Urothelium cell line (cell line): ENCODE measurements at places on chromosomes 16 and 17.

- DNase-seq = no peak
Measured at GRCh38 chr17:74337834-74338500, 11.9 kb downstream of the KIF19 start.

DNA sequence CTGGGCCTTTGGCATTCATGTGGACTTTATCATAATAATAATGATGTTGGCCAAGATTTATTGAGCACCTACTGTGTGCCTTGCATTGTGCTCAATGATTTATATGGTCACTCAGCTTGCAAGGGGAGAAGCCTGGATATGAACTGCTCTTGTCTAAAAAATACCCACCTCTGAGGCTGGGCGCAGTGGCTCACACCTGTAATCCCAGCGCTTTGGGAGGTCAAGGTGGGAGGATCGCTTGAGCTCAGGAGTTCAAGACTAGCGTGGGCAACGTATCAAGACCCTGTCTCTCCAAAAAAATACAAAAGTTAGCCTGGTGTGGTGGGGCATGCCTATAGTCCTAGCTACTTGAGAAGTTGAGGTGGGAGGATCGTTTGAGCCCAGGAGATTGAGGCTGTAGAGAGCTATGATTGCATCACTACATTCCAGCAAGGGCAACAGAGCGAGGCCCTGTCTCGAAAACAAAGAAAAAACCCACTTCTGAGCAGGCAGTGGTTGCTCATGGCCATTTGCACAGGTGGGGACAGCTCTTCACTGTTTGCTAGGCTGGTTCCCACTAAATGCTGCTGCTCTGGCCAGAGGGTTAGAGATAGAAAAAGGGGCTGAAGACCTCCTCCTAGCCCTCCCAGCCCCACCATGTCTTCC lies 4.3 kb upstream of the ADGRG1 start:
- no peak for DNase-seq

DNA sequence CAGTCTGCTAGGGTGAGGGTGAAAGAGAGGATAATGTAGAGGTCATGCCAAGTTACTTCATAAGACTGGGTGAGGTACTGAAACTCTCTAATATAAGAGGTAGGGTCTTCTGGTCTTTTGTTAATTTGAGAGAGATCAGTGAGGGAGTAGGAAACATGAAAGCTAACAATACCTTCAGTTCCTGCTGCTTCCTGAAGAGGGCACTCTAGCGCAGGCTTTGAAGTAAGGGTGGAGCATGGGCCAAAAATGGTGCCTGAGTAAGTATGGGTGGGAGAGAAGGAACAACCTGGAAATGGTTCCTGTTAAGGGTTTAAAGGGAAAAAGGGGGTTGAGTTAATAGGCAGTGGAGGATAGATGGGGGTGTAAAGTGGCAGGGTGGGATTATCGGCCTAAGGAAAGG lies 2449.5 kb downstream of the TP53TG3F start:
- no peak for DNase-seq

GRCh38 chr17:56867948-56868376 lies 34.0 kb downstream of the DGKE start:
- DNase-seq = no peak

DNA sequence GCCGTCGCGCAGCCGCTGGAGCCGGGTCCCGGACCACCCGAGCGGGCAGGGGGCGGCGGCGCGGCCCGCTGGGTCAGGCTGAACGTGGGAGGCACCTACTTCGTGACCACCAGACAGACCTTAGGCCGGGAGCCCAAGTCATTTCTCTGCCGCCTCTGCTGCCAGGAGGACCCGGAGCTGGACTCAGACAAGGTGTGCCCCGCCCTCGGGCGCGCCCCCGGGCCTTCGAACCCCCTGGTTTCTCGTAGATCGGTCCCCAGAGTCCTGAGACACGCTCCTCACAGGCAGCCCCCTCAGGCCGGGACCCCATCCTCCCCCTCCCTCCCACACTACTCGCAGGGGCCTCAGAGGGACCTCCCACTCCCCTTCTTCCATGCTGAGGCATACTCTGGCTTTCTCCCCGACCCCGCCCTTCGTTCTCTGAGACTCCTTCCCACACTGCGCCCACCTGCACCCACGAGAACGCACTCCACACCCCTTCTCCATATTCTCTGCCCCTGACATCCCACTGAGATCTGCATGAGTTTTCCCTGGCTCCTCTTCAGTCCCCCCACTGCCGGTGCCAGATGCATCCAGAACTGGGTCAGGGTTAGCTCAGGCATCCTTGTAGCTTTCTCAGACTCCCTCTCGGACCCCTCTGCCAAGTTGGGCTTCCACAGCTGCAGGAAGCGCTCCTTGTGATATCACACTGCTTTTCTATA lies 523 bp downstream of the KCTD2 start:
- DNase-seq = peak; percentile 38

GRCh38 chr17:57834146-57834741 lies 15.6 kb downstream of the MRPS23 start:
- DNase-seq = no peak

DNA sequence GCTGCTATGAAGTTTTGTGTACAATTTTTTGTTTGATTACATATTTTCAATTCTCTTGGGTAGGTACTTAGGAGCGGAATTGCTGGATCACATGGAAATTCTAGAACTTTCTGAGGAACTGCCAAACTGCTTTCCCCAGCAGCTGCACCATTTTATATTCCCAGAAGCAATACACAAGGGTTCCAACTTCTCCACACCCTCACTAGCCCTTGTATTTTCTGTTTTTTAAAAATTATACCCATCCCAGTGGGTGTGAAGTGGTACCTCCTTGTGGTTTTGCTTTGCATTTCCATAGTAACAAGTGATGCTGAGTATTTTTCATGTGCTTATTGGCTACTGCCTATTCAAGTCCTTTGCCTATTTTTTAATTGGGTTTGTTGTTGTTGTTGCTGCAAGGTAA lies 20.9 kb downstream of the NACA2 start:
- DNase-seq = no peak

DNA sequence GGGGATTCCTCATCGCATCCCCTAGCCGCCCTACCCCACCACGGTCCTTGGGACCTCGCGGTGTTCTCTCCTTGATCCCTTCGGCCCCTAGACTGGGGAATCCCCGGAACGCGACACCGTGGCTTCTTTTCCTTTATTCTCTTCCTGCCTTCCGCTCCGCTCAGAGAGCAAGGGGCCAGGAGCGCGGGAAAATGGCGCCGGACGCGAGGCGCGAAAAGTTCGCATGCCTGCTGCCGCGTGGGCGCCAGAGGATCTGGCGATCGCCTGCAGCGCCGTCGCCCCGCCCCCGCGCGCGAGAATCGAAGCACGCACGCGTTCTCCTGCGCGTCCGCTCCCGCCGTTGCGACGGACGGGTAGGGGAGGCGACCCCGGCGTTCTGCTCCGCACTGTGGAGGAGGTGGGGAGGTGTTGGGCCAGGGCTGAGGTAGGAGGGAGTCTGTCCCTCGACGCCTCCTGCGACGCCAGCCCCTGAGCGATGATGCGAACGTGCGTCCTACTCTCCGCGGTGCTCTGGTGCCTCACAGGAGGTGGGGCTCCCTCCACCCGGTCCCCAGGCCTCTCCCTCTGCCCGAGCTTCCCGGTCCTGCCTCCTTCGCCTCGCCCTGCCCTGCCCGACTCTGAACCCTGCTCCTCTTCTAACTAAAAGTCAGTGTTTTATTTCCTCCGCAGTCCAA lies at the start of gene ZPBP2:
ZPBP2 (plus strand) TSS at position 323 of the 674 bp plus-strand sequence; CDS start at position 476, 153 bp downstream.
- DNase-seq = no peak

DNA sequence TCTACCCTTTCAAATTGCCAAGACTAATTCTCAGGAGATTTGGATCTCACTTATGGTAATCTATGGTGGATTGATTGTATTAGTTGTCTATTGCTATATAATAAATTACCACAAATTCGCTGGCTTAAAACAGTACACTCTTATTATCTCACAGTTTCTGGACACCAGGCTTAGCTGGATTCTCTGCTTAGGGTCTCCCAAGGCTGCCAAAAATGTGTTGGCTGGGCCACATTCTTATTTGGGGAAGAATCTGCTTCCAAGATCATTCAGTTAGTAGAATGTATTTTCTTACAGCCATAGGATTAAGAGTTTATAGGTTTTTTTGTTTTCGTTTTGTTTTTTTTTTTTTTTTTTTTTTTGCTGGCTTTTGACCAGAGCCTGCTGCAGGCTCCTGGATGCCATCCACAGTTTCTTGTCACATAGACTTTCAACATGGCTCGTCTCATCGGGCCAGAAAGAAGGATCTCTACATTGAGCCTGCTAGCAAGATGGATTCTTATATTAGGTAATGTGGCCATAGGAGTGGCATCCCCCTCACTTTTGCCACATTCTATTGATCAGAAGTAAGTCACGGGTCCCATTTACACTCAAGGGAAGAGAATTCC lies 415.3 kb downstream of the KIF2B start:
- no peak for DNase-seq

DNA sequence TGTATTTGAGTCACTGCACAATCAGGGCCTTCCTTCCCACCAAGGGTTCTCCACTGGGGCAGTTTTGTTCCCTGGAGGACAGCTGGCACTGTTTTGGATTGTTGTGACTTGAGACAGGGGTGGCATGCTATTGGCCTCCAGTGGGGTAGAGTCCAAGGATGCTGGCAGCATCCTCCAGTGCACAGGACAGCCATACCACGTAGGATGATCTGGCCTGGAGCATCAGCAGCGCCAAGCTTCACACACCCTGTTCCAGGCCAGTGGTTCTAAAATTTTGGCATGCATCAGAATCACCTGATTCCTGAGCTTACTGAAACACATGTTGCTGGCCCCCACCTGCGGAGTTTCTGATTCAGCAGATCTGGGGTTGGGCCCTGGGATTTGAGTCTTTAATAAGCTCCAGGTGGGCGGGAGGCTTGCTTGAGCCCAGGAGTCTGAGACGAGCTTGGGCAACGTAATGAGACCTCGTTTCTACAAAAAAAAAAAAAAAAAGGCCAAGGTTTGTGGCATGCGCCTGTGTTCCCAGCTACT lies 83.2 kb downstream of the MGAT5B start:
- DNase-seq = no peak

- no peak for DNase-seq
Measured at GRCh38 chr17:61048376-61049106, 351.1 kb upstream of the TBX2 start.

- DNase-seq = no peak
Measured at GRCh38 chr16:83831456-83831987, 23.7 kb downstream of the HSBP1 start.

- DNase-seq = no peak
Measured at GRCh38 chr17:75983501-75984181, 4.6 kb downstream of the TEN1 start.

DNA sequence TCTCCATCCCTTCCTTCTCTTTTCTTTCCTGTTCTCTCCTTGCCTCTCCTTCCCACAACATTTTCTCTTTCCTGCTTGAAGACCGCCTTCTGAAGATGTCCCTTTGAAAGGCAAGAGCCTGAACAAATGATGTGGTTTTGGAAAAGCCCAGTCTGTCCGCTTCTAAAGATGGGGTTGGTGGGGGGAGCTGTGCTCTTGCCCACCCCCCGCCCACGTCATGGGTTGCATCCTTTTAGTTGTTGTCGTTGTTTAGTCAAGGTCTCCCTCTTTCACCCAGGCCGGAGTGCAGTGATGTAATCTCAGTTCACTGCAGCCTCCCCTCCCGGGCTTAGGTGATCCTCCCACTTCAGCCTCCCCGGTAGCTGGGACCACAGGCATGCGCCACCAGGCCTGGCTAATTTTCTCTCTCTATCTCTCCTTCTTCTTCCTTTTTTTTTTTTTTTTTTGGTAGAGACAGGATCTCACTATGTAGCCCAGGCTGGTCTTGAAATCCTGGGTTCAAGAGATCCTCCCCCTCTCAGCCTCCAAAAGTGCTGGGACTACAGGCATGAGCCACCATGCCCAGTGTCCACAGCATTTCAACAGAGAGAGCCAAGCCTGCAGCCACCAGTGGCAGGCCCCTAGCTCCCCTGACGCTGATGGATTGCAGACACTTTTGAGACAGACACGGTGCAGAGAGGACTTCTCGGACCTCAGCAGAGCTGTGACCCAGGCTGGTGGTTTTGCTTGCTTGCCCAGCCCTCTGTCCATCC lies 26.0 kb upstream of the CIBAR2 start:
- DNase-seq = no peak

DNA sequence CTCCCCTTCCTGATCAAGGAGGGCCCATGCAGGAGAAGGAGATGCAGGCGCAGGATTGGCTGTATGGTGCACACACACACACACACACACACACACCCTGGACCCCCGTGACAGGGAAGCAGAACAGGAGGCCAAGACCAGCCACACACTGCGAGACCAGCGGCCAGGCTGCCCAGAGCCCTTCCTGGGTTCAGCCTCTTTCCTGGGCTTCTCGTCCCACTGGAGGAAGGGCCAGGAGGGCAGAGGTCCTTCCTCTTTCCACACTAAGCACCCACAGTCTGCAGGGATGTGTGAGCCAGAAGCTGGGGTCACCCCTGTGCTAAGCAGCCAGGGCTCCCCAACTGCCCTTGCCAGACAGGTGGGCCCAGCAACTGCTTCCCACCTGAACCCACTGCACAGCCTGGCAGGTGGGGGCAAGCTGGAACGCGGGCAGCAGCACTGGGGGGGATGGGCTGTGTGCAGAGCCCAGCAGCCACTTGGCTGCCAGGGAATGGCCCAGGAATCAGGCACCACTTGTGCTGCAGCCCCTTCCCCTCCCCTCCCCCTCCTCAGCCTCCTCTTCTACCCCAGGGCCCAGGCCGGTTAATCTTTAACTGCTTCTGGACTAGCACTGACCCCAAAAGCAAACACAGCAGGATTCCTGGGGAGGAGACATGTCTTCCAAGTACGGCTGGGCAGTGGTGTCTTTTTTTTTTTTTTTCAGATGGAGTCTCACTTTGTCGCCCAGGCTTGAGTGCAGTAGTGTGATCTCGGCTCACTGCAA lies 44.6 kb upstream of the SLC38A10 start:
- no peak for DNase-seq

DNA sequence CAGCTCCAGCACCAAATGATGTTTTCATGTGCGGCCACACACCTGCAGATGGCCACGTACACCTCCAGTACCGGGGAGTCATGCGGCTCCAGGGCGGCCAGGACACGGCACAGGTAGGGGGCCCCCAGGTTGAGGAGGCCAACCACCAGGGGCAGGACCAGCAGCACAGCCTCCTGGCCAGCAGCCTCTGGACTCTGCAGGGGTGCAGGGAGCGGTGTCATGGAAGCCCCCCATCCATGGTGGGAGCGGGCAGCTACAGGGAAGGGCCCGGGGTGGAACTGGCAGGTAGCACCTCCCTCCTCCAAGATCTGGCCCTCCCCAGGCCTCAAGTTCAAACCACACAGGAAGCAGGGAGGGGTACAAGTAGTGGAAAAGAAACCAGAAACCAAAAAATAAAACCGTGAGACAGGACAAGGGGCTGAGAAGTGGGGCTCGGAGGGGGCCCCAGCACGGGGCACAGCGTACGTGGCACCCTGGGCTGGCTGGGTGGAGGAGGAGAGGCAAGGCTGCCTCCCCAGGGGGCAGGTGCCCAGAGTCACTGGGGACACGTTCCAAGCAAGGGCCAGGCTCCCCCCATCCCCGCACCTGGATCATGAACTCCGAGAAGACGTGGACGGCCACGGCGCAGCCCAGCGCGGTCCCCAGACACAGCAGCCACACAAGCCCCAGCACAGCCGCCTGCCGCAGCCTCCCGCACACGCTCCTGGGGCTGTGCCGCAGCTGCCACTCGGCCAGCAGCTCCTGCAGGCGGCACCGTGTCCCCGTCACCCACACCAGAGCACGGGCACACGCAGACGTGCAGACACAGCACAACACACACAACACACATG lies 7.4 kb downstream of the TMC6 start:
- DNase-seq = no peak

GRCh38 chr17:57640079-57640478 lies 105.0 kb downstream of the CCDC182 start:
- no peak for DNase-seq

- DNase-seq = peak; percentile 35
Measured at GRCh38 chr17:75516619-75517296, 430 bp downstream of the TSEN54 start.
